NCI-H524 treated with DMSO at 0.1 percent for 48 hours (cell line): ENCODE measurements at places on chromosomes 6 and 20.

DNA sequence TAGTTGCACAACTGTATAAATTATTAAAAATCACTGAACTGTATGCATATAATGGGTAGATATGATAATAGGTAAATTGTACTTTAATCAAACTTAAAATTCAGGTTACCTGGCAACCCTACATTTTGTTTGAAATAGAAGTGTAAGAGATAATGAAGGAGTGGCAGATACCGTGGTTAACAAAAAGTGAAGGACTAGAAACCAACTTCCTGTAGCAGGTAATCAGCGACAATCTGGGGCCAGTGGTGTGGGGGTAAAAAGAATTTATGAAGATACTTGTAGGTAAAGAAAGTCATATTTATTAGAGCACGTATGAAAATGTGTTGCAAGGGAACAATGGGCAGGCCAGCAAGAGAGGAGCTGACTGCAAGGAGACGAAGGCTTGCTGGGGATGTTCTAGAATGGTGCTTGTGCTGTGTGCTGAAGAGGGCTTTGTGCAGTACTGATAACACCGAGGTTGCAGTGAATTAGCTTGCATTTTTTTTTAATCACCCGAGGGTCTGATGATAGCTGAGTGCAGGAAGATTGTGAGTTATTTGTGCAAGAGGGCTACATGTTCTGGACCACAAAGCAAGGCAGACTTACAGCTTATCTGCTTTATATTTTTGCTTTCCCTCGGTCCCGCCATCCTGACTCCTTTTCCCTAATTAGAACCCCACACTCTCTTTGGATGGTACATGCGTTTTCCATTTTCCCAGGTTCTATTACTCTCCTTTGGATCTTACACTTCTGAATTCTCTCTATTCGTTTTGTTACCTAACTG lies 4.6 kb upstream of the ENPP1 start:
- DNase-seq = no peak

GRCh38 chr6:144317736-144318135 lies 32.6 kb downstream of the UTRN start:
- DNase-seq = no peak

DNA sequence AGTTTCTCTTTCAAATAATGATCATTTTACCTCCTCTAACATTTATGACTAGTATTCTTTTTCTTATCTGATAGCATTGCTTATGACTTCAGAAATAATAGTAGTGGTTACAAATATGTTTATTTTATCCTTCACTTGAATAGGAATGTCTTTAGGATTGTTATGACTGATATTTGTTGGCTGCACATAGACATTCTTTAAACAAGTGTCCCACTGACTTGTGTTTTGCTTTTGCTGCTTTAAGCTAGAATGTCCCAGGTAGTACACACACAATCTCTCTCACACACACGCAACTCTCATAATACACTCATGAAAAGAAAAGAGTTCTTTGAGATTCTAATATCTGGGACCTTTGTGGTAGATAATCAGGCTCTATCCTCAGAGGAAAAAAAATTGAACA lies 21.6 kb downstream of the KIAA1586 start:
- DNase-seq = no peak

- no peak for DNase-seq
These were observed 10.8 kb downstream of the DYNLRB1 start for GRCh38 chr20:34527016-34527415.

GRCh38 chr6:52130440-52130839 lies 43.0 kb upstream of the PKHD1 start:
- no peak for DNase-seq

DNA sequence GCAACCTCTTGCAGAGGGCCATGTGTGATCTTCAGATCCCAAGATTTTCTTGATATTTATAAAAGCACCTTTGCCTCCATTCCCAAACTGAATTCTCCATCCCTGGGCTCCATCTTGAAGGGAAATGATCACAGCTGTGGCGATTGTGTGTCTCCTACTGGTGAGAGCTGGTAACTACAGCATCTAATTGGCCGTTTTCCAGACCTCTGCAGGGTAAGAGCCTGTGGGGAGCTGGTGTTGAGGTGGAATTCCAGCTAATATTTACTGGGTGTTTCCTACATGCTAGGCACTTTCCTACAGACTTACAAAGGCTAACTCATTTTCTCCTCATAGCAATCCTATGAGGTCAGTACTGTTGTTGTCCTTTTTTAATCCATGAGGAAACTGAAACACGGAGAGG lies 59.2 kb upstream of the FNDC1 start:
- DNase-seq = no peak

GRCh38 chr6:152223636-152224035 lies 413.5 kb downstream of the SYNE1 start:
- DNase-seq = no peak

DNA sequence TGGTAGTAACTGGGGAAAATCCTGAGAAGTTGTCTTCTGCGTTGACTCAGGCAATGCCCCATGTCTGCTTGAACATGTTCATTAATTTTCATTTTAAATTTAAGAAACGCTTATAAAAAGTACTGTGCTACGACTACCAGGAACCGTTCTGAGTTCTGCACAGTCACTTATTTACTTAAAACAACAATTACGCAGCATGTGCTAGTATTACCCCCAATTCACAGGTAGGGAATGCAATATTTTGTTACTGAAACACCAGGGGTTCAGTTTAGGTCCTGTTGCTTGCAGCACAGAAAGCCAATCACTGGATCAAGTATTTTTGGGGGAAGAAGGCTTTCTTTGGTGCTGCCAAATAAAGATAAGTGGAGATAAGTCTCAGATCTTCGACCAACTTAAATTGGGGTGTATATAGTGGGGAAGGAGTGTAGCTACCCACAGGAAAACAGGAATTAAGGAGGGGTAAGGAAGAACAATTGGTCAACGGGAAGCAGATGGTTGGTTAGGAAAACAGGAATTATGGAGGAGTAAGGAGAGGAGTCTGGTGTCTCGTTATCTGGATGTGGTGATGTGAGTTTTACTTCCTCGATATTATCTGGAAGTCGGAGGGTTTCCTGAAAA lies 5.2 kb upstream of the LRP11 start:
- DNase-seq = no peak

DNA sequence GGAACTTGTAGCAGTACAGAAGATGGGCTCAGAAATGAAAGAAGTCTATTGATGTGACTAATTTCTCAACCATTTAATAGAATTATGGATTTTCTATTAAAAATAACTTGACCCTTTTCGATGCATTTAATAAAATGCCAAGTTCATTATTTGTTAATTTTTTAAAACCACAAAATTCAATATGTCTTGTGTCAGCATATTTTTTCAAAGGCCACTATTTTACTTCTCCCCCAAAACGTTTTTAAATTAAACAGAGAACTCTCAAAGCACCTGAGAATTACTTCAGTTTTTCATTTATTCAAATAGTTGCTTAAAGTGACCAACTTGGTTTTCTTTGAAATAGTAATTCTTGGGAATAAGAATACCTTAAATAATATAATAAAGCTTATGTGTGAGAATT lies 8.6 kb downstream of the TOP1 start:
- DNase-seq = no peak

GRCh38 chr6:156974830-156975261 lies 197.7 kb downstream of the ARID1B start:
- DNase-seq = no peak

DNA sequence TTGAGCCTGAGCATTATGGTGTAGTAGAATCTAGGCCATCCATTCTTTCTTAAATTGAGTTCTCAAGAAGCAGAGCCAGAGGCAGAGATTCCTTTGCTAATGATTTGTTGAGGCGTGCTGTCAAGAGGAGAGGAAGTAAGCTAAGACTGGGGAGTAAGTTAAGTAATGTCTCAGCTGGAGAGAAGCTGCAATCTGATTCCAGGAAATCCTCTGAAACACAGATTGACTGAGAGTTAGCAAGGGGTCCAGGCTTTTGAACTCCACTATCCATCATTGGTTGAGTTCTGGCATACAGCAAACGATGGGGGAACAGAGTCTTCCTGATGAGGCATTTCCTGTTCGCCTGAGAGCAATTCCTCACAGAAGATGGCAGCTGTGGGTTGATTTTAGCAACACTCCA lies 207.4 kb upstream of the RAB32 start:
- DNase-seq = no peak

DNA sequence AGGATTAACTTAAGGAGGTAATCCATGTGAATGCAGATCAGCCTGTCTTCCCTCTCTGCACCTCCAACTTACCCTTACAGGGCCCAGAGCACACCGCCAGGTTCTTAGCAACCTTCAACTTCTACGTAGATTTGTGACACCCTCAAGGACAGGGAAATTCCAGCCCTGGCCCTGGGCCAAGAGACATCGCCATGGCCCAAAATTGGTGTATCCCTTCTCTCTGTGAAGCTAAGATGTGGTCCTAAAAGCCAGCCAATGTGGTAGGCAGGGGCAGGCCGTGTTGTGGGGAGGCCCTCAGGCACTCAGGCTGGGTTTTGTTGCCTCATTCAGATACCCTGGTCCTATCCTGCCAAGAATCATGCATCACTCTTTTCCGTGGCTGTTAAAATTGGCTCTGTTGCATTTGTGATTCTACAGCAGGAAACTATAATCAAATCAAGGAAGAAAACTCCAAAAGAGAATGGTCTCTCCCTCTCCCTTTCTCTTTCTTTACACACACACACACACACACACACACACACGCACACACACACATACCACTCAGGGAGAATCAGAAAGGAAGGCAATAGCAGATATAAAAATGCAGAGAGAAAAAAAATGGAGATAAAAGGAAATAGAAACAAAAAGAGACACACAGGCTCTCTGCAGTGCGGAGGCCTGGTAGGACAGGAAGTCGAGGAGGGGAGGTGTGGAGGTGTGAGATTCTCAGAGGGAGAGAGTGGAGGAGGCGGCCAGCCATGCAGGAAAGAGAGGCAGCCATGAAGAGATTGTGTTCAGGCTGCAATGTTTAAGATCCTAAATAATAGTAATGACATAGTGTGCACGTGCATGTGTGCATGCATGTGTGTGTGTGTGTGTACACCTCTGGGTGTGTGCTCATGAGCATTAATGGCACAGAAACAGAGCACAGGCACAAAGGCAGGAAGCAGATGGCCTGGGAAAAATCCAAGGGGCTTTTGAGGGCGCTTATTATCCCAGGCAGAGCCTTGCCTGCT lies 201.8 kb upstream of the LRFN2 start:
- DNase-seq = no peak

DNA sequence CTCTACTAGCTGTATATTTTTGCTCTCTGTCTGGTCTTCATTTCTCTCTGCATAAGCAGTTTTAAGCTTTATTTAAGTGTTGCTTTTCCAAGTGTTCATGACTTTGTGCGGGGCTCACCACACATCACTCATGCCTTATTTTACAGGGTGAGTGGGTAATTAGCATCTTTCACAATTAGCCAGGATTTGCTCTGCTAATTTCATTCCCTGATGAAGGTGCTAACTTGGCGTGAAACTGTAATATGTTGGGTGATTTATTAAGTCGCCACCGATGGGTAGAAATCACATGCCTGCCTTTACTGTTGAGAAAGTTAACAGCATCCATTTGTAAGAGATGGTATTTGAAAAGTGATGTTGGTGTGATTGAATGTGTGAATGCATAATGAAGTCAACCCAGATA lies 44.7 kb downstream of the DEFB114 start:
- no peak for DNase-seq

GRCh38 chr20:39214828-39215227 lies 252.7 kb downstream of the DHX35 start:
- peak; percentile 1 for DNase-seq

GRCh38 chr20:62032609-62033368 lies 32.9 kb downstream of the TAF4 start:
- DNase-seq = no peak

- DNase-seq = no peak
These were observed 16.9 kb downstream of the SRC start for GRCh38 chr20:37362821-37363220.

GRCh38 chr20:18995455-18995854 lies 181.9 kb downstream of the SCP2D1 start:
- no peak for DNase-seq

DNA sequence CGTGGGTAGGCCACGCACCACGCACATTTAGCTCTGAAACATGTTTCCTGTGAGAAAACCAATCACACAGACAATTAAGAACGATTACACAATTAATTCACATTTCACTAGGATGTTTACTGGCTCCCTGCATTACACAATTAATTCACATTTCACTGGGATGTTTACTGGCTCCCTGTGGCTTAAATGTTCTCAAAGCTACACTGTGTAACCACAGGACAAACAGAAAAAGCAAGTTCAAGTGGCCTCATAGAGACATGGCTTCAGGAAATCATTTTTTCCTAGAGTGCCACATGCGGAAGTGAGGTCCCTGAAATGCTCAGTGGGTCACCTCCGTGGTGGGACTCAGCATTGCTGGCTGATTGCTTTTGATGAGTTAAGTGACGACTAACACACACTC lies 61.7 kb upstream of the XRN2 start:
- DNase-seq = no peak

GRCh38 chr20:1269850-1270249 lies 3.8 kb downstream of the SNPH start:
- DNase-seq = no peak

DNA sequence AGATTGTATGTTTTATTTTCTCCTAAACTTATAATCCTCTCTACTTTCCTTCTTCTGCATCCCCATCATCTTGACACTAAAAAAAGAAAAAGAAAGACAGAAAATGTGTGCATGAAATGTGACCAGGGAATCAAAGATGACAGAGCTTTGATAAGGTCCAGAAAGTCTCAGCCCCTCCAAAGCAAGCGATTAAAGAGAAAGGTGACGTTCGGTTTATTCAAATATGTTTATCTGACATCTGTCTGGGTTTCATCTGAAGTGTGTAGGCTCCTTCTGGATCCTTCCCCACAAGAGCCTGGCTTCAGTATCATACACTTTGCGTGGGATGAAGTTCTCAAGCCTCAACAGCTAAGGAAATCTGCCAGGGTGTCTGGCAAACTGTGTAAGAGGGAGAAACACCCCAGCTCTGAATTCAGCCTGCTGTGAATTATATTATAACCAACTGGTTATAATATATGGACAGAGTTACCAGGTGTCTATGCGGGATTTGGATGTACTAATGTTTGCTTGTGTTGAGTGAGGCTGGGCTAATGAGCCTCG lies 263.0 kb downstream of the ZNF217 start:
- DNase-seq = no peak

DNA sequence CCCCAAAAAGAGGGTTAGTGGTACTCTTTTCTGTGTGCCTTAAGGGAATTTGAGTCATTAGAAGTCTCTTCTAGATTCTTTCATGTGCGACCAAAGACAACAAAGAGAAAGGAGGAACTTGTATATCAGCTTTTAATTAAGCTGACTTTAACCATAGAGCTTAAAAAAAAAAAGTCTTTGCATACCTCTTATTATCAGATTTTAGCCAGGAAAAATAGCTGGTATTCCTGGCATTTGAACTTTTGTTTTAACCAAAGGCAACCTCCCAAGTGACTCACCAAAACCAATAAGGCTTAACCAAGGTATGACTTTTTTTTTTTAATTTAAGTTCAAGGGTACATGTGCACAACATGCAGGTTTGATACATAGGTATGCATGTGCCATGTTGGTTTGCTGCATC lies 375.0 kb downstream of the CDC5L start:
- no peak for DNase-seq

DNA sequence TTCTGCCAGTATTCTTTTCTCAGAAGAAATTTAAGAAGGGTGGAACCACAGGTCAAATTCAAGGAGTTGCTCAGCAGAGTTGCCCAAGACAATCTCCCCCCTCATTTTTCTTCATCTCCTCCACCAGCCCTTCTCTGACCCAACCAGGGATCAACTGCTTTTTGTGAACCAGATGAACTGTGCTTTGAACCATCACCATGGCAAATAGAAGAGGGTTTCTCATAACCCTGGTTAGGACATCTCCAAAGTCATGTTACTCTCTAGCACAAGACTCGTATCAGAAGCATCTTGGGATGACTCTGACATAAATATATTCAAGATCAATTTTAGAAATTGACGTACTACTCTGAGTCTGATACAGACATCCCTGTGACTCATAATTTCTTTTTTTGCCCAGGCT lies 130.7 kb downstream of the ALDH8A1 start:
- DNase-seq = no peak
